ENCODE measurements at places on chromosomes 6 and 20.
A peak's percentile ranks its signal among the peaks of the same experiment; 100 is the strongest.

DNA sequence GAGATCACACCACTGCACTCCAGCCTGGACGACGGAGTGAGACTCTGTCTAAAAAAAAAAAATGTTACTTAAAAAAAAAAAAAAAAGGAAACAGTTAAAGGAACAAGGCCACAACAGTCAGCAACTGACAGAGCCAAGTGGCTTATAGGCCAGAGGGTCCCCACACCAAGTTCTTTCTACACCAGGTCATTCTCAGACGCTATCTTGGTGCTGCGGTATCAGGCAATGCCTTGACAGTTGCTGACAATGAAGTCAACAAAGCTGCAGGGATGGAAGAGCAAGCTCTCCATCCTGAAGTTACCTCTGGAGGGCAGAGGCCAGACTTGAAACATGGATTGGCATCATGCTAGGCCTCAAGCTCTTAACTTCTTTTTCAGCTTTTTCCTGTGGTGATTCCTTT, 31.9 kb downstream of the COMMD7 start:
- H3K27me3 ChIP-seq = no peaks in the 10 kb centered on the region
- no peak overlapping the region for H3K27ac ChIP-seq
- no peak overlapping the region for H3K4me3 ChIP-seq
- DNase-seq = no peak

DNA sequence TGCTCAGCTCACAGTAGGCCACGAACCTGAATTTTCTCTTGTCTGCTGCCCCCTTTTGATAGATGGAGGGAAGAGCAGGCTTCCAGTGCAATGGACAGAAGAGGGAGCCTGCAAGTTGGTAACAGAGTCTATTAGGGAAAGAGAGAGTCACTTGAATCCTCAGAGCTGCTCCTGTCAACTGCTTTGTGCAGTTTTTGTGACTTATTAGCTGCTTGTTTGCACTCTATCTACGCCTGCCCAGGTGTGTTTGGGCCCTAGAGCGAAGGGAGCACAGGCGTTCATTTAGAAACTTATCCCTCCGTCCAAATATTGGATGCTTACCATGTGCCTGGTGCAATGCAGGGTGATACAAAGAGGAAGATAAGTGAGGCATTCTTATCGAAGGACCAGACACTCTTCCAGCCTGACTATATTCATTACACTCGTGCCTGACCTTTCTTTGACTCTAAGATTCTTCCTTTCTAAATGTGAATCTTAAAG, 11.6 kb upstream of the SLC2A12 start:
- no peak overlapping the region for H3K4me3 ChIP-seq
- peak overlapping the region; percentile 63 for H3K27ac ChIP-seq
- H3K36me3 ChIP-seq = no peaks in the 10 kb centered on the region
- peak; percentile 50 for DNase-seq

DNA sequence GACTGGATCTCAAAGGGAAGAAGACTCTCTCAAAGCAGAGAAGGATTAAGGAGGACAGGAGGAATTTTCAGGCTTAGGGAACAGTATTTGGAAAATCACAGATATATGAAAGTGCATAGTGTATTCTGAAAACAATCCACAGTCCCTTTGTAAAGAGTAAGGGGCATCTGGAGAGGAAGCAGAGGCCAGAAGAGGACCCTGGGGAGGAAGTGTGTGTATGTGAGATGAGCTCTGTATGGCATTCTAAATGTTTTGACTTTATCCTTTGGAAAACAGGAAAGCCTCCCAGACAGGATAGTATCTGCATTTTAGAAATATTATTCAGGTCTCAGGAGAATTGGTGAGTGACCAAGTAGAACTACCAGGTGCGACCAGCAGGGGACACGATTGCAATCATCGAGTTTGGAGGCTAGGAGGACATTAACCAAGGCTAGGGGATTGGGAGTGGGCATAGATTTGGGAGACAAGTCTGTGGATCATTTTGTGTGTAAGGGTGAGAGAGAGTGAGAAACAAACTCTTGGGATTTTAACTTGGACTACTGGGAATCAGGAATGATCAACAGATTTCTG, 38.3 kb upstream of the FAM184A start:
- H3K4me3 ChIP-seq = no peak overlapping the region
- H3K27me3 ChIP-seq = no peaks in the 10 kb centered on the region
- H3K27ac ChIP-seq = no peak overlapping the region
- DNase-seq = no peak
- H3K36me3 ChIP-seq = no peaks in the 10 kb centered on the region

- no peaks in the 10 kb centered on the region for H3K27me3 ChIP-seq
- H3K27ac ChIP-seq = no peak overlapping the region
- H3K36me3 ChIP-seq = no peaks in the 10 kb centered on the region
- DNase-seq = no peak
- no peak overlapping the region for H3K4me3 ChIP-seq
These were observed 224.9 kb upstream of the SMLR1 start for GRCh38 chr6:130602151-130602770.
